ENCODE measurements at places on chromosomes 5 and 9.

DNA sequence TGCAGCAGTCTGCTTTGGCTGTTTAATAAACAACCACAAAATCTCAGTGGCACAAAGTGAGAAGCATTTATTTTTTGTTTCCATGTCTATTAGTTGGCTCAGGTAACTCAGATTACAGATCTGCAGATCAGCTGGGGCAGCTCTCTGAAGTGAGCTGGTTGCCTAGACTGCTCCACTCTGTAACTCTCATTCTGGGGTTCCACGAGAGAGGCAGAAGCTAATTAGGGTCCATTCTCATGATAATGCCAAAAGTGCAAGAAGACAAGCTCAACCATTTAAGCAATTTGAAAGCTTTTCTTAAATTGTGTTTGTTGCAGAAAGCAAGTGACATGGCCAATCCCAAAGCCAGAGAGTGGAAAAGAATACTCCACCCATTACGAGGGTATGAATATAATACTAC lies 13.2 kb downstream of the MEIKIN start:
- DNase-seq: no peak

DNA sequence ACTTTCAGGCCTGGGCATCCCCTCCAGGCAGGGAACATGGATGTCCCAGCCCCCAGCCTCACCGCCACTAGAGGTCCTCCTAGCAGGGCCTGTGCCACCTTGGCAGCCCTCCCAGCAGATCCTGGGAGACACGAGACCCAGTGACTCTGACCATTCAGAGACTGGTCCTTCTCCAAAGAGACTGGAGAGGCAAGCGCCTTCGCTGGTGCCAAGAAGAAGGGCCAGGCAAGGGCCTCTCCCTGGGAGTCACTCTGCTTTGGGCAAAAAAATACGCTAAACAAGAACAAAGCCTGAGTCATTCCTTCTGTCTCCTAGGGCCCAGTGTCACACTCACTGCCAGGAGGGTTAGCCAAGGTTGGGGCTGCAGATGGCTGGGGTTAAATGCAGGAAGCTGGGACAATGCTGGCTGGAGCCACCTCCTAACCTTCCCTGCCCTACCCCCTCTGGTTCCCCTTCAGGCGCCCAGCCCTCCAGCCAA lies 35.3 kb upstream of the SMIM23 start:
- no peak for DNase-seq

GRCh38 chr5:63743096-63743798 lies 219.0 kb downstream of the HTR1A start:
- no peak for DNase-seq

- DNase-seq: no peak
Measured at GRCh38 chr5:115857057-115857479, 15.3 kb downstream of the AP3S1 start.

GRCh38 chr5:8769631-8770030 lies 776.2 kb downstream of the SEMA5A start:
- DNase-seq: no peak

DNA sequence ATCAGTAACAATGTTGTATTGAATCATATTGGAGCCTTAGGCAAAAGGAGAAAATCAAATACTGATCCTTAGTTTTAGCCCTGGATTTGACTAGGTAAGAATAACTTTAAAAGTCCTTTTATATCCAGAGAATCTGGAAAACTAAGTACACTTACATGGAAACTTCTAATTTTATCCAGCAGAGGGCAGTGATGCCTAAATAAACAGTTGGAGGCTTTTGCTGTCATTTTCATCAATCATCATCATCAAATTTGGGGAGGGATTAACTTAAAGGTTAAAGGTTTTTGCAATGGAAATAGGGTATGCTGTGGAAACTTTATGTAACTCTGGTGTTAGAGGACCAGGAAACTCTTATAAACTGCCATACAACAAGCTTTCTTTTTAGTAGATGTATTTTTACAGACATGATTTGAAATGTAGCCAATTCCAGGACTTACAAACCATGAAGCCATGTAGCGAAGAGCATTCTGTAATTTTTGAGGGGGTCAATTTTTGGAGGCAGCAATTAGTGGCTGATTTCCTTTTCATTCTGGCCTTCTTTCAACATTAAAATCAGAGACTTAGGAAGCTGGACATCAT lies 112.7 kb downstream of the OSTF1 start:
- DNase-seq: no peak

DNA sequence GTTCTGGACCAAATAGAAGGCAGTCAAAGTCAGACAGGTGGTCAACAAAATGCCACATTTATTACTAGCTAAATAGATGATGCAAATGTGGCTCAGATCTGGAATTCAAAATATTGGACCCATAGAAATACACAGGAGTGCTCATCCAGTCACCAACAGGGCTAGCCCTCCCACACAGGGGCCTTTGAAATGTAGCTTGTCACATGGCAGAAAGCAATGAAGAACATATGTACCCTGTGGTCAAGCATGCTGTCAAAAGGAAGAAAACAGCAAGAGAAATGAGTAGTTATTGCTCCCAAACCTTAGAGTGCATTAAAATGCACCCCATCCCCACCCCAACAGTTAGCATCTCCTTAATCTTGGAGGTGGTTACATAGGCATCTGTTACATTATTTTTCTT lies 20.9 kb upstream of the CCDC112 start:
- no peak for DNase-seq

DNA sequence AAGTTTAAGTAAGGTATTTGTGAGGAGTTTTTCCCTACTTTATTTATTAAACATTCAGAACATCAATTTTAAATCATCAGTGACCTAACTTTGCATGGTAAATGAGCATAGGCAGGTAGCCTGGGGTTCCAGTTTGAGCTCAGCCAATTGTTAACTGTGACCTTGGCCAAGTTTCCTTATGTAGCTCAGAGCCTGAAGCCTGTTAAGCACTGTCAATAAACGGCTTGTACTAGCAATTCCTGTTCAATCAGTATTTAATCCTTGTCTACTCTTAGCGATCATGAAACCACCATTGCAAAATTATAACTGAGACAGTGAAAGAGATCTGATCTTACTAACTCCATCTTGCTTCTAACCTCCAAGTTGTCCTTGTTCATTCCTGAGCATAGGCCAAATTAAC lies 4.7 kb upstream of the SOWAHA start:
- DNase-seq: no peak

GRCh38 chr9:109792951-109793546 lies 13.1 kb downstream of the PALM2AKAP2 start:
- no peak for DNase-seq

GRCh38 chr9:109349421-109349846 lies 28.6 kb upstream of the EPB41L4B start:
- DNase-seq: no peak

- DNase-seq: no peak
Measured at GRCh38 chr5:40687321-40687720, 7.6 kb downstream of the PTGER4 start.

GRCh38 chr5:158485604-158486081 lies 614.1 kb downstream of the EBF1 start:
- DNase-seq: no peak

- DNase-seq: no peak
Measured at GRCh38 chr5:154764967-154765366, 9.8 kb downstream of the LARP1 start.

DNA sequence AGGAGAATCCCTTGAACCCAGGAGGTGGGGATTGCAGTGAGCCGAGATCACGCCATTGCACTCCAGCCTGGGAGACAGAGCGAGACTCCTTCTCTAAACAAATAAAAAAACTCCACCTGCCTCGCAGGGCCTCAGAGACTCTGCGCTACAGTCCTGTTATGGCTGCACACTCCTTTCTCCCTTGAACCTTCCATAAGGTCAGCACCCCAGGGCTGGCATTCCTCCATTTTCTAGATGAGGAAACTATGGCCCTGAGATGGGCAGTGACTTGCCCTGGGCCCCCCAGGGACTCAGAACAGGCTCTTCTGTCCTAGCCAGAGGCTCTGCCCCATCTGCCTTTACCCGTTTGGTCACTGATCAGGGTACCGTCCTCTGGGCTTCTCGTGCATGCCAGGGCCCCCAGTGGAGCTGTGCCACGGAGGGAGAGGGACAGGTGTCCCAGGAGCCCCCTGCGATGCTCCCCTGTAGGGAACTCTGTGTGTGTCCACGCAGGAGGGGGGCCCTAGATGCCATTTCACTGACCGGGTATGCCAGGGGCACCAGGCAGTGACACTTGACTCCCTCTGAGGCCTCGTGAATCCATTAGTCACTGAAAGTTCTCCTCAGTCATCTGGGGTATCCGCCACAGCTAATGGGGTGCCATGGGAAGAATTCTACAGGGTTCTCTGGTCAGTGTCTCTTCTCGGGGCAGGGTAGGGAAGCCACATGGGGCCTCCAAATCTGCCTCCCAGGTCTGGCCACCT lies 16.2 kb downstream of the RALGDS start:
- DNase-seq: no peak

DNA sequence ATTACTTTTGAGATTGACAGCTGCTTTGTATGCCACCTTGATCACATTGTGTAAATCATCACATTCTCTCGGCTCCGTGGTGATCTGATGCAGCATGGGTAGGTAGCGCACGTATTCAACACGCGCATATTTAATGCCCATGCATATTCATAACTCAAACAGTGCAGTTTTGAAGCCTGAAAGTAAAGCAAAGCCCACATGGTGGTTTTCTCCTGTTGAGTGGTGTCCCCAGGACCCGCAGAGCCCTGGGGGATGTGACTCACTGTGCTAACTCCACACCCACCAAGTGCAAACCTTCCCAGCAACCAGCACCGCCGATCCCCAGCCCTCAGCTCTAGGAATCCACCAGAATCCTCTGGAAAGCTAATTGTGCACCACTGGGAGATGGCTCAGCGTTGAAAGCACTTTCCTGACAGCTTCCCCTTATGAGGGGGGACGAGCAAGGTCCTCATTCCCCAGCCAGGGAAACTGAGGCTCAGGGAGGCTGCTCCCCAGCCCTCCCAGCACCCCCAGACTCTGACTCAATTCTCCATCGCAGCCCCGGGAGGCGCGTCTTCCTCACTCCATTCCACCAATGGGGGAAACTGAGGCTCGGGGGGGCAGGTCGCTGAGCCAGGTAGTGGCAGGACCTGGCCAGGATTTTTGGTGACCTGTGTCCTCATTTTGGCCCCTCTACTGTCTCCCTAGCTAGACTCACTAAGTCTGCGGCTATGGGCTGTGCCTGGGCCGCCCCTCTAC lies 46.4 kb downstream of the SARDH start:
- no peak for DNase-seq

- no peak for DNase-seq
Measured at GRCh38 chr9:36144309-36145232, 8.0 kb downstream of the GLIPR2 start.

All from effector CD8-positive, alpha-beta T cell (primary cell).